ENCODE measurements at places on chromosomes 7 and 10.

- no peak for DNase-seq
Measured at GRCh38 chr7:157465891-157466866, 129.4 kb downstream of the DNAJB6 start.

- no peak for DNase-seq
Measured at GRCh38 chr7:152596824-152597223, 79.1 kb downstream of the XRCC2 start.

GRCh38 chr7:72540106-72540611 lies 128.0 kb upstream of the CALN1 start:
- DNase-seq = no peak

DNA sequence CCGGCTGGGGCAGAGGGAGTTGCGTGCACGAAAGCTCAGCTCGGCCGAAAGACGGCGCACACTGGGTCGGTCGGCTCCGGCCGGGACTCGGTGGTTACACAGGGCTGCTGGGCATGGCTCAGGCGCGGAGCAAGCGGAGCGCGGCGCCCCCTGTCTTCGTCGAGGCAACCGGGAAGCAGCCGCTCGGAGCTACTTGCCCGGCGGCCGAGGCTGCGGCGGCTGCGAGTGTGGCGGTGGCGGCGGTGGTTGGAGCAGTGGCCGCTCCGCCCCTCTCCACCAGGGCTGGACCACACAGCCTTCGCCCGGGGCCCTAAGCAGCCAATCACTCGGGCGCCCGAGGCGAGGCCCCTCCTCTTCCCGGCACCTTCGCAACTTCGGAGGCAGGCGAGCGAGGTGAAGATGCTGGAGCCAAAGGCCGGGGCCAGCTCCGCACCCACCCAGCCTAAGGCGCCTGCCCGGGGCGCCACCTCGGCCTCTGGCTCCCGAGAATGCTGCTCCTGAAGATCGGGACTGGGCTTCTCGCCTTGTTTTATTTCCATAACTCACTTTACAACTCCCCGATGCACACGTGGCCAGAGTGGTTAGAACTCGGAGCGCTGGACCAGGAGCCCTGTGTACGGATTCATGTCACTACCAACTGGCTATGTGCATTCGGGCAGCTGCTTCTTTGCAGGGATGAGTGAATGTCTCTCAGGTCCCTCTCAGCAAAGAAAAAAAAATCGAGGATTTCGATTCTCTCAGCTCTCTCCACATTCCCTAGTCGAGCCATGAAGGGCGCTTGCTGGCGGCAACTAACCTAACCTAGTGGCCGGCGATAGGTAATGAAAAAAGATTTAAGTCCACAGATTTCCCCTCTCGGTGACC lies at the start of gene TLL2:
Gene TLL2 (minus strand): TSS at position 229 of the 864 bp plus-strand sequence. CDS start 241 bp downstream, outside the sequence.
- DNase-seq = peak; percentile 87

- no peak for DNase-seq
Measured at GRCh38 chr10:110967009-110967630, 47.7 kb downstream of the SHOC2 start.

DNA sequence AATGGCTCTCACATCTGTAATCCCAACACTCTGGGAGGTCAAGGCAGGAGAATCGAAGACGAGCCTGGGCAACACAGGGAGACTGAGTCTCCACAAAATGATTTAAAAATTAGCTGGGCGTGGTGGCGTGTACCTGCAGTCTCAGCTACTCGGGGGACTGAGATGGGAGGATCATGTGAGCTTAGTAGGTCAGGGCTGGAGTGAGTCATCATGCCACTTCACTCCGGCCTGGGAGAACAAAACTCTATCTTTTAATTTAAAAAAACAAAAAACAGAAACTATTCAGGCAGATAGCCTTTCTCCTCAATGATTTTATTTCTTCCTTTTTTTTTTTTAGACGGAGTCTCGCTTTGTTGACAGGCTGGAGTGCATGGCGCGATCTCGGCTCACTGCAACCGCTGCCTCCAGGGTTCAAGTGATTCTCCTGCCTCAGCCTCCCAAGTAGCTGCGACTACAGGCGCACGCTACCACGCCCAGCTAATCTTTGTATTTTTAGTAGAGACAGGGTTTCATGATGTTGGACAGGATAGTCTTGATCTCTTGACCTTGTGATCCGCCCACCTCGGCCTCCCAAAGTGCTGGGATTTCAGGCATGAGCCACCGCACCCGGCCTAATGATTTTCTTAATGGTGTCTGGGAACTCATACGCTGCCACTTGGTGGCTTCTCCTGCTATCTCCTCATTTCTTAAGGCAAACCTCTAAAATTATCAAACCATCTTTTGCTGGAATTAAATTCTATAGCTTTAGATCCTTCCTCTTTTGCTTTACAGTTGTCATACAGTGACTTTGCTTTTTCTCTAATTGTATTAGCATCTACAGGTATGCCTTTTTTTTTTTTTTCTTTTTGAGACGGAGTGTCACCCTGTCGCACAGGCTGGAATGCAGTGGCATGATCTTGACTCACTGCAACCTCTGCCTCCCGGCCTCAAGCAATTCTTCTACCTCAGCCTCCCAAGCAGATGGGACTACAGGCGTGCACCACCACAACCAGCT lies 22.9 kb downstream of the SRPK2 start:
- no peak for DNase-seq

DNA sequence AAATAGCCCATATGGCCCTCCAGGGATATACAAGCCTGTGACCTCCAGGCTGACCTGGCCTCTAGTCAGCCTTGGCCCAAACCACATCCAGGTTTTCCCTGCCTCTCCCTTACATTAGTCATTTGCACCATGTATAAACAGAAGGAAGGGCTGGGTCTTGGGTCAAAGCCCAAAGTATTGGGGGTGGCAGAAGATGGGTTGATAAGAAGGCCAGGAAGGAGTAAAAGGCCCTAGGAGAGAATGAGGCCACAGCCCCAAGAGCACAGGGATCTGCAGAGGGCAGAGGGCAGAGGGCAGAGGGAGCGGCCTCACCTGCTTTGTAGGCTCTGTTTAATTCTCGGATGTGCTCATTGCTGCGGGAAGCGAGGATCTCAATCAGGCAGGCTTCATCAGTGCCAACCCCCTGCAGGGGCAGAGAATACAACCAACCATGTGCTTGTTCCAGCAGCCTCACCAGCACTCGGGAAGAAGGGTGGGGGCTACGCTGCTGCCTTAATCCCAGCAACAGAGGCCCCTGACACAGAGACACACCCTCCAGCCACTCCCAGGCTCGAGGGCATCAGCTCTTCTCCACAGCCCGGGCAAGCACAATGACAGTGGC lies 31.3 kb downstream of the PLAC9 start:
- DNase-seq = peak; percentile 46

DNA sequence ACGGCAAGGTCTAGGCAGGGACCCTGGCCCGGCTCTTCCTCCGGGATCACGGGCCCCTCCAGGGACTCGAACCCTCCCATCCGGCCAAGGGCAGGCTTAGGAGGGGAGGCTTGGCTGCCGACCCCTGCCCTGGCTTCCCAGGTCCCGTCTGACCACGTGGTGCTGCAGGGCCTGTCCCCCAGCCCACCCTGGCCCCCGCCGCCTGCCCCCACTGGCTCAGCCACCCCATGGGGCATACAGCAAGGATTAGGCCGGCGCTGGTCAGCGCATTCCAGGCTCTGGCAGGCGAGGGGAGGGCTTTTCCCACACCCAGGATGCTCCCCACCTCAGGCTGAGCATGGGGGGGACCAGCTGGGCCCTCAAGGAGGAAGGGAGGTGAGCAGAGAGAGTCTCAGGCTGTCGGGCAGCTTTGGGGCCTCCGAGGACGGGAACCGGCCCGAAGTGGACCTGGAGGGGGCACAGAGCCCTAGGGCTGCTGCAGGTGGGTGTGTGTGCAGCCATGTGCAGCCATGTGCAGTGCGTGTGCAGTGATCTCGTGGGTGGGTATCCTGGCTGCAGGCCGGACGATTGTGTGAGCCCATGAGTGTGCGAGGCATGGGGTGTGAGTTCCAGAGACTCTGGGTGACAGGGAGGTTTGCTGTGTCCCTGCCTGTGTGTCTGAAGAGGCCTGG lies 713 bp upstream of the GRIFIN start:
- DNase-seq = no peak

DNA sequence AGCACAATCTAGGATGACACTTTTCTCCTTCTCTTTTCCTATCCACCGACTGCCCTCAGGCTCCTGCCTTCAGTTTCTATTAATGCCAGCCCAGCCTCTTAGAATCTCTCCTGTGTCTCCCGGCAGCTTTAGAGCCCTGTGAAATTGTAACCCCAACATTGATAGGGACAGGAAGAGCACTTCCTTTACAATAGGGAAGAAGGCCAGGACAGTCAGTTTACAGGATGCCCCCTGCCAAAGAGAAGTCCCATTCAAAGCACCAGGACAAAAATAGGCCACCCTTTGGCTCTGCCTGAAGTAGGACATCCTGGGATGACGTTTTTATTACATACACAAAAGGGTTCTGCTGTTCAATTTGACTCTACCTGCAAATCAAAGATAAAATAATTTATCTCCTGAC lies 64.7 kb upstream of the ANK3 start:
- no peak for DNase-seq

DNA sequence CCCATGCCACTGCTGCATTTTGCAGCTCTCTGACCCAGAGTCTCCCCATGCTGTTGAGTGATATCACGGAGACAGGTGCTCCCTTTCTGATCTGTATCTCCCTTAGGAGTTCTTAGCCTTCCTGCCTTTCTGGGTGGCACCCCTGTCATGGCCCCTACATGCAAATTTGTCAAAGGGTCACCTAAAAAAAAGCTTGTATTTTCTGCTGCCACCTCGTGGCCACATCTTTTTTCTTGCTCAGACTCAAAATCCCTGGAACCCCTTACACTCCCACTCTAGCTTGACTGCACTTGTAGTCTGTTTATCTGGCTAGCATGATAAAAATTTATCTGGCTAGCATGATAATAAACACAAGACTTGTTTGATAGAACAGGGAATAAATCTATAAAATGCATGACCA lies 809.1 kb downstream of the SORCS1 start:
- DNase-seq = no peak

DNA sequence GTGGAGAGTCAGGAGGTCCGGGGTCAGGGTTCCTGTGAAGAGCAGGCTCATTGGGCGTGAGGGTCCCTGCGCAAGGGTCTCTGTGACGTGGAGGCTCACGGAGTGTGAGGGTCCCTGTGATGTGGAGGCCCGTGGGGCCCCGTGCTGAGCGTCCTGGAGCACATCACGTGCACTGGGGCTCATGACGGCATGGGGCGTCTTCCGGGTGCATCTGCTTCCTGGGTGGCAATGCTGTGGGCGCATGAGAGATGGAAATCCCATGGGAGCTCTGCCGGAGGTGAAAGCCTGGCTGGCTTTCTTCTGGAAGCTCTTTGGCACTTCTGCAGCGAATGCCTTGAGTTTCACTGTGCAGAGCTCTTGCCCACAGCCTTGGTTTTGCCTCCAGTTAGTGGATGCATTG lies 71.4 kb downstream of the WDR37 start:
- no peak for DNase-seq

DNA sequence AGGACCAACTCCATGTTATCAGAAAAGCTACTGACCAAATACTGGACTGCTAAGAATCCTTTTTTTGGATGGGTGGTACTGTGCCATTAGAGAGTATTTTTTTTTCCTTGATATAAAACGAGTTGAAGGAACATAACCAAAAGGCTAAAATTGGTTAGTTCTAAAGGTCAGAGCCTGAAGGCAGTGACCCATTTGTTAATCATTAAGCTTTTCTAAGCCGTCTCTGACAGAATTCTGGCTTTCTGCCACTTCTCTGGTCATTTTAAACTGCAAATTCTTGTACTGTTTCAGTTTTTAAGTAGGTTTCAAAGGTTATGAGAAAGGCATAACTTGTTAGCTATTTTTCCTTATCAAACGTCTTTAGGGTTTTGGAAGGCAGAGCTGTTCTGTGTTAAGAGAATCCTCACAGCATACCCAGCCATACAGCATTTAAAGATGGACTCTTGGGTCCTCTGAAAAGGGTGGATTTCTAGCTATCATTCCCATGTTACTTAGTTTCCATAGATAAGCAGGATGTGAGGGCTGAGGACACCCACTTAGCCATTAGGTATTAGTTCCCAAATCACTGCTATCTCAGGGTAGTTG lies 196.8 kb downstream of the RNLS start:
- DNase-seq = no peak

GRCh38 chr7:108454317-108454673 lies 1.9 kb downstream of the NRCAM start:
- no peak for DNase-seq

GRCh38 chr10:33093362-33093761 lies 135.3 kb upstream of the ITGB1 start:
- DNase-seq = no peak

DNA sequence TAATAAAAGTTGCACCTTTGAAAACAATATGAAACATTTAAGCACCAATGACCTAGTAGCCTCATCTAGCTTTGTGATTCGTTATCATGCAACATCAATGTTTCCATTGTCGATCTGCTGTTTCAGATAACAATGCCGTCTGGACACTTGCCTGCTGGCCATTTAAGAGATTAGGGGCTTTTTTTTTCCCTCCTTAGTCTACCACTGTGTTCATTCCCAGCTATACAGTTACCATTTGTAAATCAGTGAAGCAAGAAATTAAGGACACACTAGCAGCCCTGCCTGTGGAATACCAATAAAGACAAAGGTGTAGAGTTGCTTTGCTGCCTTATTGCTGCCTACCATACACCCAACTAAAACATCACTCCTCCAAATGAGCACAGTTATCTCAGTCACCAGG lies 37.6 kb upstream of the MYO3A start:
- DNase-seq = no peak

DNA sequence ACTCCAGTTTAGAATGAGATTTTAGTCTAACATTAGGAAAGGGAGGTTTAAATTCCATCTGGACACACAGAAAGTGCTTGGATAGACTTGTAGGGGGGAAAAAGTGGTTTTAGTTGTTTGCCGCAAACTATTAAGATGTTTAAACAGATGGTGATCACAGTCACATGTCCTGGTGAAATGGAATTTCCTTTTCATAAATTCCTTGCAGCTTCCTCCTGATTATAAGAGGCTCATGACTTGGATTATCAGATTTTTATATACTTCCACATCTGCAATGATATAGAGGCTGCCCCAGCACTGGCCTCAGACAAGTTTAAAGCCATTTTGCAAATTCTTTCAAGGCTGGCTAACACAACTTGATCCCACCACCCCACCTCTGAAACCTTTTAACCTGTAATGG lies 106.4 kb upstream of the ARMC3 start:
- peak; percentile 88 for DNase-seq

DNA sequence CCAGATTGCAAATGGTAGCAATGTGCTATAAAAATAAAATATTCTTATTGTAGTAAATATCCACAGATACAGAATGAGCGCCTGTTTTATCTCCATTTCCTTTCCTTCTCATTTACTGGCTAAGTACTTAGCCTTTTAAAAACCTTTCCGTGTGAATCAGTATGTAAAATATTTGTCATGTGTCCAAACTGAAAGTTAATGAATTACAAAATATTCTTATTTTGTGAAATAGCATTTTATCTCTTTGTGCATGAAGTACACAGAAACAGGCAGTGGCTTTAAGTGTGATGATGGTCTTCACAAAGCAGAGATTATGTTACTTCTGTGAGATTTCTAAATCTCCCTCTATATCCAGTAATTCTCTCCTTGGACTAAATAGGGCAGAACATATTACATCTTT lies 56.7 kb upstream of the KIAA1217 start:
- DNase-seq = peak; percentile 27

- no peak for DNase-seq
Measured at GRCh38 chr7:35785250-35785649, 15.6 kb upstream of the SEPTIN7 start.

- DNase-seq = no peak
Measured at GRCh38 chr10:122158362-122158761, 112.7 kb upstream of the BTBD16 start.
